ENCODE measurements at places on chromosomes 6 and 20. TPM values are rescaled to one million over a fixed set of nuclear protein-coding genes. Genes with fewer than 3 reads are reported as not detected.

Gene CITED2
- 15.8 TPM for polyA plus RNA-seq

Gene FGD2
- polyA plus RNA-seq = 99.8 TPM

Gene HIVEP2
- 5.9 TPM for polyA plus RNA-seq

Gene POM121L2
- polyA plus RNA-seq = not detected

Gene GPR63
- polyA plus RNA-seq = not detected

Gene PRND
- polyA plus RNA-seq = 0.06 TPM

Gene UBE3D
- polyA plus RNA-seq = 6.2 TPM

Gene PRR18
- not detected for polyA plus RNA-seq

Gene DEF6
- polyA plus RNA-seq = 122 TPM

Gene CALHM4
- polyA plus RNA-seq = not detected

Gene SALL4
- polyA plus RNA-seq = not detected

Gene FOXF2
- not detected for polyA plus RNA-seq

Gene GSTA2
- not detected for polyA plus RNA-seq

Gene ZNF341
- 5.7 TPM for polyA plus RNA-seq

Gene THEMIS
- polyA plus RNA-seq = 2.3 TPM

Gene PTCRA
- 1.0 TPM for polyA plus RNA-seq

Gene DOP1A
- 4.9 TPM for polyA plus RNA-seq

Gene LPA
- not detected for polyA plus RNA-seq

Gene SOX18
- polyA plus RNA-seq = not detected

Gene BMP7
- not detected for polyA plus RNA-seq

Gene FHL5
- polyA plus RNA-seq = not detected

Gene RAET1G
- polyA plus RNA-seq = not detected

Gene CSE1L
- polyA plus RNA-seq = 19.4 TPM

Gene ATP9A
- 0.20 TPM for polyA plus RNA-seq

Gene CDH26
- polyA plus RNA-seq = not detected

Gene IMPG1
- polyA plus RNA-seq = not detected

Gene GGTLC1
- not detected for polyA plus RNA-seq

Gene VGLL2
- polyA plus RNA-seq = not detected

Gene PM20D2
- polyA plus RNA-seq = 16.0 TPM

Gene ZC3H12D
- 8.2 TPM for polyA plus RNA-seq

Gene PPIL6
- polyA plus RNA-seq = 1.1 TPM

Gene VIP
- polyA plus RNA-seq = not detected

Gene TNFRSF21
- 0.31 TPM for polyA plus RNA-seq

Gene LY6G6F
- polyA plus RNA-seq = 0.95 TPM

Gene SPTLC3
- polyA plus RNA-seq = not detected

Gene ABHD16B
- 0.19 TPM for polyA plus RNA-seq

Gene PBOV1
- not detected for polyA plus RNA-seq

Gene SFT2D1
- polyA plus RNA-seq = 64.2 TPM

Gene JAG1
- not detected for polyA plus RNA-seq

All from IgD-negative memory B cell (primary cell).